ENCODE measurements at places on chromosomes 7 and 10.

DNA sequence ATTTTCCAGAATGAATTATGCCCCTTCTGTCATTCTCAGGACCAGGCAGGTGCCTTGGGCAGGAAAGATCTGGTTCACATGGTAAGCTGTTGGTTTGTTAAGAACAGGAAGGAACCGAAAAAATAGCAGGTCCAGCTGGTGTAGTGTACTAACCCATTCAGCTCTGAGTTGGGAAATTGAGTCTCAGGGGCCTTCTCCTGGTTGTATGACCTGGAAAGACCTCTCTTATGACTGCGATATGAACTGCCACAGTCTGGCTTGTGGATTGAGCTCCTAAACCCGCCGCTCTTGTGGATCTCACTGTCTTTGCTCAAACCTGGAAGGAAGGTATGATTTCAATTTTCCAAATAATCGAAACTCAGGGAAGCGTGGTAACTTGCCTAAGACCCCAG lies 4.5 kb downstream of the LRIT1 start:
- no peak for DNase-seq

DNA sequence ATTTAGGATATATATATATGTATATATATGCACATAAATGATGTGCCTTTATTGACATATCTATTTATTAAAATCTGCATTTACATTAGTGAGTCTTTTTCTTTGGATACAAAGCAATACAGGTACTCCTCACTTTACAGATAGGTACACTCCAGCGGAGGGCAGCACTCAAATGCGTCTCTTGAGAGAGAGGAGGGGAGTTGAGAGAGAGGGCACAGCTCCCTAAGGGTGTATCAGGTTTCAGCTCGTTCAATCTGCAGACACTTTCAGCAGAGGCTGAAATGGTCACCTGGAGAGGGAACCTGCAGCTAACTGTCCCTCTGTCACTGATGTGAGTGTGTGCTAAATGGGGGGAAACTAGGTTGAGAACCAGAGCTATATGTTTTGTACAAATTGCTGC lies 21.5 kb downstream of the C10orf53 start:
- no peak for DNase-seq

GRCh38 chr10:27717224-27717623 lies 28.4 kb downstream of the MKX start:
- no peak for DNase-seq

DNA sequence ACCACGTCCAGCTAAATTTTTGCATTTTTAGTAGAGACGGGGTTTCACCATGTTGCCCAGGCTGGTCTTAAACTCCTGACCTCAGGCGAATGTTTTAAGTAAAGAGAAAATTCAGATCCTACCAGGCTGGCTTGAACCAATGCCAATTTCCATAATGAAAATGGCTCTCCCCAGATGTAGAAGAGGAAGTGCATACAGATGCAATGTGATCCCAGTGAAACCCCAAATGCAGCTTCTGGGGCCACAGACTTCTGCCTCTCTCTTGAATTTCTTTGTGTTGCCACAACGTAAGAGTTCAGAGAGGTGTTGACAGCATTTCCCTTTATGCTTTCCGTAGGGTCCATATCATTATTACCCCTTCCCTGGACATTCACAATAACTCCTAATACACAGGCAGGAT lies 29.6 kb upstream of the GOT1 start:
- no peak for DNase-seq

- DNase-seq: no peak
Observed at GRCh38 chr10:128047991-128048818, 78.0 kb downstream of the MKI67 start.

- DNase-seq: no peak
Observed at GRCh38 chr10:55897490-55897921, 463.6 kb downstream of the ZWINT start.

- no peak for DNase-seq
Observed at GRCh38 chr10:130471486-130471885, 335.3 kb downstream of the GLRX3 start.

DNA sequence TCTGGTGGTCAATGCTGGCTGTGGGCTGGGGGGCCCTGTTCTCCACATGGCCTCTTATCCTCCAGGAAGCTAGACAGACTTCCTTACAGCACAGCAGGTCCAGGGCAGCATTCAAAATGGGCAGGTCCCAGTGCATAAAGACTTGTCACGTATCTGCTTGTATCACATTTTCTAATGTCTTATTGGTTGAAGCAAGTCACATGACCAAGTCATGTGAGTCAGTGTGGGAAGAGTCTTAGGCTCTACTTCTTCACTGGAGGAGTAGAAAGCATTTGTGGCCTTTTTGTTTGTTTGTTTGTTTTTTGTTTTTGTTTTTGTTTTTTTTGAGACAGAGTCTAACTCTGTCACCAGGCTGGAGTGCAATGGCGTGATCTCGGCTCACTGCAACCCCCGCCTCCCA lies 104.7 kb downstream of the COL13A1 start:
- DNase-seq: no peak

DNA sequence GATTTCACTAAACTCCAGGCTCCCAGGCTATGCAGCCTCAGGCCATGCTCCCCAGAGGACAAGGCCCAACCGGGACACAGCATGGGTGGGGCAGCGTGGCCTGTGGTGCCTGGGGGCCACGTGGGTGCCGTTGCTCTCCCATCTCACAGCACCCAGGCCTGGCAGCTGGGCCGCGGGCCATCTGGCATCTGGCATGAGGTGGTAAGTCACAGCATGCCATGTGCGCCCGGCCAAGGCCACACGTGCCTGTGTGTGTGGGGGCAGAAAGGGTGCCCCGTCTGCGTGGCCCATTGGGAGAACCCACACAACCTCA lies 204.1 kb downstream of the EBF3 start:
- no peak for DNase-seq

GRCh38 chr7:64869912-64870562 lies 33.0 kb upstream of the ZNF273 start:
- DNase-seq: no peak

DNA sequence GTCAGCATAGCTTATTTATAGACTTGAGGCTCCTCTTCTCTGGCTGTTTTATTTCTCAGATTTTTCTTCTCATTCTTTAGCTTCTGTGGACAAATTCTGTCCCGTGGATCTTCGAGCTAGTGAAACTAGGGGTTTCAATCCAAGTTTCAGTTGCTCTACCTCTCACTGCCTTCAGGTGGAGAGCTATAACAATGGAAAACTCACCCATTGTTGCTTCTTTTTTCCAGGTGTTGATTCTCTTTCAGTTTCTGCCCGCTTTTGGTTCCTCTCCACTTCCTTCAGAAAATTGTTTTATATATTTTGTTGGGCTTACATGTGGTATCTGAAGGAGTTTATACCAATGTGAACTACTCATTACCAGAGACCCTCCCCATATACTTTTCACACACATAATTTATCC lies 266.1 kb downstream of the TCF7L2 start:
- DNase-seq: no peak

- DNase-seq: no peak
Observed at GRCh38 chr10:89548673-89549072, 13.3 kb upstream of the SLC16A12 start.

DNA sequence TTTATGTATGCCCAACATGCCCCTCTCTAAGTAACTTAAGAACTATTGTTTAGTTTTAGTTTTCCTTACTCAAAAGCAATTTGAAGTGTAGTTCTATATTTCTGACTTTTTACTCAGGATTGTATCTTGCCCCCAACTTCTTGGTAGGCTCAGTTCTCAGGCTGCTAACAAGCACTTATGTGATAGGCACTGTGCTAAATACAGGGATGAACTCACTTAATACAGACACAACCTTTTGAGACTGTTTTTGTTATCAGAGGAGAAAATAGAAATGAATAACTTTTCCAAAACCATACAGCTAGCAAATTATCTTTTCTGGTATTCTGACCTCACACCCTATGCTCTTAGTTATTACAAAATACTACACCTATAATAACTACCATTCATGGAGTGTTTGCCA lies 16.3 kb downstream of the TAX1BP1 start:
- no peak for DNase-seq

DNA sequence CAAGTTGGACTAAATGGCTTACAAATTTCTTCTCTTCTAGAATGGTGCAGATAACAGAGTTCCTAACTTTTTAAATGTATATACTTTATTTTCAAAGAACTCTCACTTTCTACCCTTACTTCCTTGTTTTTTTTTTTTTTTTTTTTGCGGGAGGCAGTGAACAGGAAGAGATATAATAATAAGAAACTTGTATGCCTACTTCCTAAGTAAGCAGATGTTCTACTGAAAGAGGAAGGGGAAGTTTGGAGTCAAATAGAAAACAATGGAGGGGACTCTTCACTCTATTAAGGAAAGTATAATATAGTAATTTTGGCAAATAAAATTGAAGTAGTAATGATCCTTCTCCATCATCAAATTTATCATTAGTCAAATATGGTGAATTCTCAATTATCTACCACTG lies 754.0 kb downstream of the KCNMA1 start:
- DNase-seq: no peak

DNA sequence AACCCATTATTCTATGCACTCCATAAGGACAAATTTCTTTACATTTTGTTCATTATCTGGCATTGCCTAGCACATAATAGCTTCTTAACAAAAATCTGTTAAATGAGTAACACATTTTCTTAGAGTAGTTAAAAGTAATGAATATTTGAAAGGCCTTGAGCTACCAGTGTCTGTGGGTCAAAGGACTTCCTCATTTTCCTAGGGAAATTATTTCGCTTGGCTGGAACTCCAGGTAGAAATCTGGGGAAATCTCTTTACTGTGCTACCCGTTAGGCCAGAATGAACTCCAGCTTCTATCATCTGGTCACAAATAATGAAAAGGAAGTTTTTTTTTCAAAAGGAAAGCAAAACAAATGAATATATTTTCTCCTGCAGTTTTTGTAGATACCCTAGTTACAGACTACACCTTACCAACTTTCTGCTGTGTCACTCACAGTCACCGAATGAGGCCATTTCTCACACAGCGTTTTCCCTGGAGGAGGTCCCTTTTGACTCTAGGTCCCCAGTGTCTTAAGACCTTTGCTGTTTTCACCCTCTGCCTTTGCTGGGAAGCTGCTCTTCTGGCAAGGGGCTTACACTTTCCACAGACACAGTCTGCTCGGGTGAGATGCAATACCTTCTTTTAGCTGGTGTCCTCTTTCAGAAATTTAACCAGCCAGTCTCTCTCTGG lies 1.6 kb downstream of the SAMD9L start:
- DNase-seq: no peak
